ENCODE measurements at places on chromosomes 3 and 15. TPM values are rescaled to one million over a fixed set of nuclear protein-coding genes. Genes with fewer than 3 reads are reported as not detected.

- peak; percentile 22 for DNase-seq
Measured at GRCh38 chr3:151379083-151379734, 5.3 kb downstream of the P2RY12 start.

DNA sequence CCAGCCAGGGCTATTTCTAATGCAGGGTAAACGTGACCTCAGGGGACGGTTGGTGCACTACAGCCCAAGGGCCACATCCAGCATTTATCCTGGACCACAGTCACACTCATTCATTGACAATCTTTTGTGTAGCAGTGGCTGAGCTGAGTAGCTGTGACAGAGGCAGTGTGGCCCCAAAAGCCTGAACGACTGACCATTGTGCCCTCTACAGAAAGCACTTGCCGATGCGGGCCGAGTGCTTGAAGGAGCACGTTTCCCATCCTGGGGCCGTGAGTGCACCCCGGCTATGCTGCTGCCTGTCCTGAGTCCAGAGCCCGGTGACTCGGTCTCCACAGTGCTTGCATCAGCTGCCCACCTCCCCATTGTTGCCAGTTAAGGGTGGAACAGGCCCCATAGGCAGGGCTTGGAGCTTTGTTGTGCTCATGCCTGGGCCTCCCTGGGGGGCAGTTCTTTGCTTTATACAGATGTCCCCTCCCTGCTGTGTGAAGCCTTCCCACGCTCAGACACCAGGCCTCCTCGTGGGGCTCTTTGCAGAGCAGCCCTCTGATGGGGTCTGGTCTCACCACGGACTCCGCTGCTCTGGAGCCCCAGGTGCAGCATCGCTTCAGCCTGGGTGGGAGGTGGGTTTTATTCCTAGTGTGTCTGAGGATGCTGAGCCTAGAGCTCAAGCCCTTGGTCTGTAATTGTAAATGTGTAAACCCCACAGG lies 13.0 kb upstream of the SNRPA1 start:
- DNase-seq = no peak

Gene HRG
- not detected for total RNA-seq

Gene TM6SF1
- total RNA-seq = not detected

GRCh38 chr3:167705840-167706239 lies 28.9 kb downstream of the PDCD10 start:
- DNase-seq = no peak
